ENCODE measurements at places on chromosomes 6 and 20. TPM values are rescaled to one million over a fixed set of nuclear protein-coding genes. Genes with fewer than 3 reads are reported as not detected.

Gene SCGN
- 38.1 TPM for total RNA-seq

Gene COL21A1
- 4.2 TPM for total RNA-seq

Gene MATN4
- 4.9 TPM for total RNA-seq

Gene EEF1A2
- 23.1 TPM for total RNA-seq

Gene CYP39A1
- total RNA-seq: 6.0 TPM

Gene HFE
- total RNA-seq: 5.4 TPM

Gene CCN5
- total RNA-seq: 18.2 TPM

Gene FKBP1C
- total RNA-seq: not detected

Gene PRELID3B
- 29.3 TPM for total RNA-seq

Gene NMBR
- not detected for total RNA-seq

Gene AURKA
- 1.0 TPM for total RNA-seq

Gene TNFRSF6B
- 9.9 TPM for total RNA-seq

GRCh38 chr20:33858666-33859065, 47.5 kb downstream of the CHMP4B start:
- no peak for DNase-seq

GRCh38 chr6:128333581-128334223, 186.7 kb downstream of the PTPRK start:
- DNase-seq: no peak

GRCh38 chr20:6104493-6105188, 18.2 kb downstream of the FERMT1 start:
- DNase-seq: no peak

DNA sequence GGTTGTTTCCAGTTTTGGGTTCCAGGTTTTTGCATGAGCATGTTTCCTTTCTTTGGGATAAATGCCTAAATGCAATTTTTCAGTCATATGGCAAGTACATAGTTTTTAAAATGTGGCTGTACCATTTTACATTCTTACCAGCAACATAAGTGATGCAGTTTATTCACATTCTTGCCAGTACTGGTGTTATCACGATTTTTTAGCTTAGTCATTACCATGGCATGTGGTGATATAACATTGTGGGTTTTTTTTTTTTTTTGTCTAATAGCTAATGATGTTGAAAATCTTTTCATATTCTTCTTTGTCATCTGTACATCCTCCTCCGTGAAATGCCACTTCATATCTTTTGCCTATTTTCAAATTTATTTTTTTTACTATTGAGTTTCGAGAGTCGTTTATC, 2.9 kb upstream of the TDRD6 start:
- no peak for DNase-seq

- no peak for DNase-seq
These were observed 17.4 kb downstream of the MACROD2 start for GRCh38 chr20:14012671-14013070.

- DNase-seq: no peak
These were observed 663.3 kb downstream of the KIF16B start for GRCh38 chr20:15909995-15910394.

- DNase-seq: no peak
These were observed 11.3 kb downstream of the LRP11 start for GRCh38 chr6:149852881-149853280.

DNA sequence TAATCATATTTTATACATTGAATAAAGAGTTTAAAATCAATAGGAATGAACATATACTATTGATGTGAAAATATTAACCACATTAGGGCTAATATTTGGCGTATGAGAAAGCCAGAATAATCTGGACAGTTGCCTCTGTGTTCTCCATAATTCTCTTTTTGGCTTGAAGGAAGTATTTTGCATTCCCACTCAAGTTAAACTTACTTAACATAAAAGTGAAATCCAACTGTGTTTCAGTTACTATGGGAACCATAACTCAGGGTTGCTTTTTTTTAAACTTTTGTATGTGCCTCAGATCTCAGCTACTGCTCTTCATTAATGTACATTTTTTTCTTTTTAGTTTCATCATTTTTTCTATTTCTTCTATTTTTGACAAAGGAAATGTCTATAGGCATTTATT, 479.8 kb downstream of the NKAIN2 start:
- DNase-seq: no peak

GRCh38 chr20:63261060-63261794, 7.0 kb upstream of the NKAIN4 start:
- no peak for DNase-seq

DNA sequence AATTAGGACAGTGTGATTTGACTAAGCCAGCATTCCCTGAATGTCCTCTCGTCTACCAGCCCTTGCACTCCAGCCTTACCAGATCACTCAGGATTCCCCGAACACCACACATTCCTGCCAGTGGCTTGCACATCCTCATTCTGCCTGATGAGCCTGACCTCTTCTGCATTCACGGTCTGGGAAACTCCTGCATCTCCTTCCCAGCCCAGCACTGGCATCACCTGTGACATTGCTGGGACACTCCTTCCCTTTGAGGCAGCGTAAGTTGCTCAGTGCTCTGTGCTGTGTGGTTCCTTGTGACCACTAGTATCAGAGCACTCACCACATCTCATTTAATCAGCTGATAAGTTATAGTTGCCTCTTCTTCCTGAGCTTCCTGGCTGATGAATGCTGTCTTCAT, 17.3 kb downstream of the NCOA7 start:
- no peak for DNase-seq
